CD4-positive, alpha-beta T cell treated with Interleukin-10 for 1 hour (primary cell): ENCODE measurements at places on chromosomes 1 and 21.

- no peak for DNase-seq
Measured at GRCh38 chr1:22868331-22868730, 104.3 kb downstream of the LACTBL1 start.

- DNase-seq: no peak
Measured at GRCh38 chr21:36706482-36706852, 7.6 kb downstream of the SIM2 start.

DNA sequence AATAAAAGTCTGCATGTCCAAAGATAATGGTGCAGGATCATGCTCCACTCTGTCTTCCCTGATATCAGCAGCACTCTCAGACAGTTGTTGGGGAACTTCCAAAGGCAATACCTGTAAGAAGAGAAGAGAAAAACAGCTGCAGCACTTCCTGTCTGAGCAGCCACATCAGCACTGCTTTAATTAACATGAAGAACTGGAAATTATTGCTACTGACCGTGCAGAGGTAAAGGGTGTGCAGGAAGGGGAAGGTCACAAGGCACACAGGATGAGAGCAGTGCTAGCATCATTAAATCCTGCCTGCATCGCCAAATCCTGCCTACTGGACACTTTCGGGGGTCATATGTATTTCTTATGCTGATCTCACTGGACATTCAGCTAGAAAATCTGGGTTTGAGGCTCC lies 379.0 kb downstream of the LMX1A start:
- no peak for DNase-seq

- no peak for DNase-seq
Measured at GRCh38 chr1:12387641-12388040, 157.8 kb downstream of the VPS13D start.

GRCh38 chr1:9705337-9706093 lies 54.0 kb downstream of the PIK3CD start:
- DNase-seq: no peak

- DNase-seq: peak; percentile 73
Measured at GRCh38 chr21:17387030-17387617, 125.7 kb upstream of the CXADR start.

- no peak for DNase-seq
Measured at GRCh38 chr1:109923131-109923945, 12.7 kb downstream of the CSF1 start.

- DNase-seq: no peak
Measured at GRCh38 chr1:18977428-18977827, 21.0 kb upstream of the IFFO2 start.

- no peak for DNase-seq
Measured at GRCh38 chr1:60185684-60186083, 112.1 kb upstream of the C1orf87 start.

GRCh38 chr1:232776526-232777106 lies 28.6 kb upstream of the MAP10 start:
- no peak for DNase-seq

- no peak for DNase-seq
Measured at GRCh38 chr1:198967566-198967965, 328.7 kb downstream of the PTPRC start.

DNA sequence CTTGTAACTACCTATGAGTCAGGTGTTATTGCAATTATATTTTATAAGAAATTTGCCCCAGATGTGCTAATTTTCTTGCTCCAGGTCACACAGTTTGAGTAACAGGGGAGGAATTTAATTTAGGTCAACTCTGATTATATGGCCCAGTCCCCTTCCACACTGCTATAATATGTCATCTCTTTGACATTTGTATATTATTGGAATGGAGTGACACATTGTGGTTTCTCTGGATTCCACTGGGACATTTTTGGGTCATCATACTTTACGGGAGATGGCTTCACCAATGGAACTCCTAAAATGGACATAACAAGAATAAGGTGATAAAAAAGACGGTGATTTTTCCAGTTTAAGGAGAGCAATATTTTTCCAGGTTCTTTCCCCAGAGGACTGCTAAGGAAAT lies 191.2 kb downstream of the DISC1 start:
- DNase-seq: no peak

DNA sequence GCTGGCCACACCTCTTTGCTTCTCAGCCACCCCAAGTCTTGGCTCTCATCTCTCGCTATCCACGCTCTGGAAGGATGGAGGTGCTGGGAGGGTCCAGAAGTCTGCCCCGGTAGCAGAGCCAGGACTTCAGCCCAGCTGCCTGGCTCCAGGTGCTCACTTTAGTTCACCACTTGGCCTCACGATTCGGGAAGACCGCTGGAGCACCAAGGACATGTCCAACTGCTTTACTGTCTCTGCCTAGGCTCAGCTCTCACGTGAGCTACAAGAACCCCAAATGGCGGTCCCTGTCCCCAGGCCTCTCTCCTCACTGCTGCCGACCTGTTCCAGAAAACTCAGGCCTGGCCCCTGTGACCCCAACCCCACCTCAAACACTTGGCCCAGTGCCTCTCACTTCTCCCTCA lies 3.4 kb downstream of the TRIM11 start:
- DNase-seq: no peak

DNA sequence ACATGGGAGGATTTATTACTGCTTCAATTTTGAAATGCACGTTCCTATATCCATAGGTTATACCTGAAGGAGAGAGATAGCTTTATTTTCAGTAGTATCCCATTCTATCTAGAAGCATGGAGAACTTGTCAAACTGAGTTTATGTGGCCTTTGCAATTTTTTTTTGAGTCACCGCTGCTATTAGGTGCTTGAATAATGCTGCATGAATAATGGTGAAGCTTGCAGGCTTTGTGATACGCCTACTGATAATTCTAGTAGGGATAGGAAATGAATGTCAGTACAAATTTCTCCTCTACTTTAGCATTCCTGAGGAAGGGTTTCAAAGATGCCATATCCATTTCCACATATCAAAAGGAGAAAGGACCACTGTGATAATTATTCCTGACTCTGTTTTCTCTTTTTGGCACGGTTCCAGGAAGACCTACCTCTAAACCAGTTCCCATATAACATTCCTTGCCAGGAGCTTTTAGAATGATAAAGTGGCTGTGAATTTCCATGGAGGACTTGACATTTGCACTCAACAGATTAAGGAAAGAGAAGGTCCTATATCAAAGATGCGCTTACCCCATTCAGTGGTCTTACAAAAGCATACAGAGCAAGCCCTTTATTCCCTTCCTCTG lies 83.5 kb downstream of the SPATA46 start:
- no peak for DNase-seq

DNA sequence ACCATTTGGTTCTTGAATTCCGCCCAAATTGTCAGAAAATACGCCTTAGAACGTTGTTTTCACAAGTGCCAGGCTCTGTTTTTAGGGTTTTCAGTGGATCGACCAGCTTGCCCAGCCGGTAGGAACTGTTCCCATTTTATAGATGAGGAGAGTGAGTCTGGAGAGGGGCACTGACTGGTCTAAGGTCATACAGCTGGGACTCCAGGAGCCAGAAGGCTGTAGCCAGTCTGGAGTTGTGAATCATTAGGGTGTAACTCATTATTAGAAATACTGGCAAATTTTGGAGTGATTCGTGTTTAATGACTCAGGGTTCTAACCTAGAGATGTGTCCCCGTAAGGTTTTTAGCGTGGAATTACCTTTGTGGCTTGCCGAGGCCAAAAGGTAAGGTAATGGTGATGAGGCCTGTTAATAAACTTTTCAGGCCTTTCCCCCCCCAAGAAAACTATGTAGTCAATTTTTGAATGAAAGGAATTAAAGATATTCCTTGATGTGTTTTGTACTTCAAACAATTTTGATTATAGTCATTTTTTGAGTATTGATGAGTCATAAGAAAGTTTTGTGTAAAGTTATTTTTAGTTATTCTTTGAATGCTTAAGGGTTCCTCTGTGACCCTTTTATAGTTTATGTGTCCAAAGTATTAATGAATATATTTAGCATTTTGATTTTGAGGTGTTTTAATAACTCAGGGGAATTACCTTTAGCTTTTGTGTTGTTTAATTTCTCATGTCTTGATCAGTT lies 2.1 kb downstream of the DYRK1A start:
- no peak for DNase-seq

DNA sequence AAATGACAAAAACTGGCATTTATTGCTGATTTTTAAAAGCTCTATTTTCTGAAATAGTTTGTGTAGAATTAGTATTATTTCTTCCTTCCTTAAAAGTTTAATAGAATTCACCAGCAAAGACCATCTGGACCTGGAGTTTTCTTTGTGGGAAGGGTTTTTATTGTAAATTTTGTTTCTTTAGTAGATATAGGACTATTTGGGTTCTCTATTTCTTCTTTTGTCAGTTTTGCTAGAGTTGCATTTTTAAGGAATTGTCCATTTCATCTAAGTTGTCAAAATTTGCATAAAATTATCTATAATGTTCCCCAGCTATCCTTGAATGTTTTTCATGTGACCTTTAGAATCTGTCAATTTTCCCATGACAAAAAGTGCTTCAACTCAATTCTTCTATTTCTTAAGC lies 28.8 kb upstream of the LRP8 start:
- DNase-seq: no peak
